ENCODE measurements at places on chromosomes 6 and 20.

DNA sequence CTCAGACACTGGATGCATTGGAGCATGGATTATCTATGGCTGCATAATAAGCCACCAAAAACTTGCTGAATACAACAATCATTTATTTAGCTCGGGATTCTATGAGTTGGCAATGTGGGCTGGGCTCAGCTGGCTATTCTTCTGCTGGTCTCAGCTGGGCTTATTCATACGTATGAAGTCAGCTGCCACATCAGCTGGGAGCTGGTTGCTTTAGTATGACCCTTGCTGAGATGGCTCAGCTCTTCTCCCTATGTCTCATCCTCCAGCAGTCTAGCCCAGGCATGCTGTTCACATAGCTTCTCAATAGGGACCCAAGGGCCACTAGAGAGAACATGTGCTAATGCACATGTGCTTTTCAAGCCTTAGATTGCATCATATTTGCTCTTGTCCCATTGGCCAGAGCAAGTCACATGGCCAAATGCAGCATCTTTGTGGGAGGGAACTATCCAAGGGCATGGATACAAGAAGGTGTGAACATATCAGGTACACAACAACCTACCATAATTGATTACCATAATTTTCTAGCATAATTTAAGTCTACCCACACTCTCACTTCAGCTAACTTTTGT, 444.6 kb downstream of the KIF16B start:
- DNase-seq, result no peak

- no peak for DNase-seq
Observed at GRCh38 chr6:168988801-168989200, 264.8 kb downstream of the THBS2 start.

DNA sequence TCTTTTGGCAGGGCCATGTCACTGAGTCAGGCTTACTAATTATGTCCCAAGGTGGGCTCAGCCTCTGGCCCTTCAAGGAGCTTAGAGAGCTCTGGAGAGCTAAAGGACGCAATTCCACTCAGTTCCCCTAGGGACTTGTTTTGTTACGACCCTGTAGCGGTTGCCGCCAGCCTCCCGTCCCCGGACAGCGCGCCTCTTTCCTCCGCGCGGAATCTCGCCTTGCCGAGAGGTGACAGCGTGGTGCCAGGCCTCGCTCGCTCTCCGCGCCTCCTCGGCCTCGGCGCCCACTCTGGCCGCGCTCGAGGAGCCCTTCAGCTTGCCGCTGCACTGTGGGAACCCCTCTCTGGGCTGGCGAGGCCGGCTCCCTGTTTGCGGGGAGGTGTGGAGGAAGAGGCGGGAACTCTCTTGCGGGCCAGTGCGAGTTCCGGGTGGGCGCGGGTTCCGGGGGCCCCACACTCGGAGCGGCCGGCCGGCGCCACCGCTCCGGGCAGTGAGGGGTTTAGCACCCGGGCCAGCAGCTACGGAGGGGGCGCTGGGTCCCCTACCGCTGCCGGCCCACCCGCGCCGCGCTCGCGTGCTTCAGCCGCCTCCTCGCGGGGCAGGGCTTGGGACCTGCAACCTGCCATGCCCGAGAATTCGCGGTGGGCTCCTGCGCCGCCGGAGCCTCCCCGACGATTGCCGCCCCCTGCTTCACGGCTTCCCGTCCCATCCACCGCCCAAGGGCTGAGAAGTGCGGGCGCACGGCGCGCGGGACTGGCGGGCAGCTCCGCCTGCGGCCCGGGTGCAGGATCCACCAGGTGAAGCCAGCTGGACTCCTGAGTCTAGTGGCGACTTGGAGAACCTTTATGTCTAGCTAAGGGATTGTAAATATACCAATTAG, 9.9 kb upstream of the ZNF311 start:
- DNase-seq, result peak; percentile 2

DNA sequence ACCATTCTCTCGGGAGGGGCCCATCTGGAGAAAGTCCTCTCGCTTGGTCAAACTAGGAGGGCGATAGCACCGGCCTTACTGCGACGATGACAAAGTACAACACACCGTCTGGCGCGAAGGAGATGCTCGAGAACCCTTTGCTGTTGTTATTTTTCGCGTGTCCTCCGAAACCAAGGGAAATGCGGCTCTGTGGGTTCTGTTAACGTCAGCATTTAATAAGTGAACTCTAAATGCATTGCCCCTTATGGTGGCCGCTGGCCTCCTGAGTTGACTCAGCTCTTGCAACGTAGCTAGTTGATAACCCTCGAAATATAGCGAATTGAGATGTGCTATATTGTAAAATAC, 577 bp upstream of the SCAND1 start:
- peak; percentile 44 for DNase-seq

GRCh38 chr20:56773749-56774148, 144.6 kb downstream of the TFAP2C start:
- DNase-seq, result no peak

- DNase-seq, result peak; percentile 82
Observed at GRCh38 chr6:26401987-26402658, at the start of gene BTN3A1. TSS of gene BTN3A1 (plus strand) at chr6:26402275. CDS start at chr6:26405564, 3,289 bp downstream.

DNA sequence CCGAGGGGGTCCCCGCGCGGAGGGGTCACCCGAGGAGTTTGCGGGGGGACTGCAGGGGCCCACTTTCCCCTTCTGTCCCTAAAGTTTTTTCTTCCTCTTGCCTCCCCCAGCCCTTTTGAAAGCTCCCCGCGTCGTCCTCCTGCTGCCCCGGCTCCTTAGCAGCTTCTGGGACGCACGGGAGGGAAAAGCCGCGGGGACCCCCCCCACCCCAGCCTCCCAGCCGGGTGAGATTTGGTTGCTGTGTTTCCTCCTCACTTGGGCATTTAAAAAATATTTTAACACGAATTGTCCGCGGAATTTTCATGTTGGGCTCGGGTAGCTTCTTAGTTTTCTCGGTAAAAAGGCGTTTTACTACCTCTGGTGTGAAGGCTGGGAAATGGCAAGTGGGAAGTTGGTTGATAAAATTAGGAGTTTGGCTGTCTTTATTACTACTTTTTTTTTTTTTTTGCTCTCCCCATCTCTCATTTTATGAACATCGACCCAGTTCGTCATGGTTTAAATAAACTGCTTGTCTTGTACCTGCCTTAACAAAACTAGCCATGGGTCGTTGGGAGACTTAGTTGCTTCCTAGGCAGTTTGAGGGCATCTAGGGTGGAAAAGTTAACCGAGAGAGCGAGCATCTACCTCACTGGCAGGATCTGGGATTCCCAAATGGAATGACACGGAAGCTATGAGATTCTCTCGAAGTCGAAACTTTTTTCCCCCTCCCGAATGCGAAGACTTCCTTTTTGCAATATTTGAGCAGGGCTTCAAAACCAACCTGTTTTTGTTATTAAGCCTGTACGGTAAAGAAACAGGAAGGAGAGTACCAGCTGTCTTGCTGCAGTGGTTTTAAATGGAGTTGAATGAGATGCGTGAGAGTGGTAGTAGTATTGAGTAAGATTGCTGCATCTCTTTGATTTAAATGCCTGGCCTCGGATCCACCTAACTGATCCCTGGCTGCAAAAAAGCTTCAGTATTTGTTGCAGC, 868 bp downstream of the NCOA3 start:
- DNase-seq, result peak; percentile 26

- DNase-seq, result no peak
Observed at GRCh38 chr20:19913349-19913748, 103.8 kb upstream of the NAA20 start.

GRCh38 chr6:20732896-20733295, 198.6 kb downstream of the CDKAL1 start:
- DNase-seq, result no peak

DNA sequence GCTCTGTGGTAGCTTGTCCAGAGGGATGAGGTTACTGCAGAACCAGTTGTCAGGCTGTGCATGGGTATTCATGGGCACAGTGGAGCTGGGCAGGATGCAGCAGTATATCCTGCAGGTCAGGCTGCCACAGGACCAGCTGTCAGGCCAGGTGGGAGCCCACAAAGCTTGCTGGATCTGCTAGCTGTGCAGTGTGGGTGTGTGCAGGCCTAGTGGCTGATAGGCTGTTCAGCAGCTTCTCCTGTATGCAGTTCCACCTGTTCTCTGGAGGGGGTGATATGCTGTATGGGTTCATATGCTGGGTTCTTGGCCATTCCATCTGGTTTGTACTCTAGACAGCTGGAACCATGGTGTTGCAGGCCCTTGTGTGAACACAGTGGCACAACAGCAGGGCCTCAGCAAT, 40.6 kb upstream of the TPD52L1 start:
- DNase-seq, result no peak

- no peak for DNase-seq
Observed at GRCh38 chr6:9116026-9116425, 680.7 kb upstream of the SLC35B3 start.

- no peak for DNase-seq
Observed at GRCh38 chr6:31116661-31117385, 2.2 kb downstream of the PSORS1C1 start.

DNA sequence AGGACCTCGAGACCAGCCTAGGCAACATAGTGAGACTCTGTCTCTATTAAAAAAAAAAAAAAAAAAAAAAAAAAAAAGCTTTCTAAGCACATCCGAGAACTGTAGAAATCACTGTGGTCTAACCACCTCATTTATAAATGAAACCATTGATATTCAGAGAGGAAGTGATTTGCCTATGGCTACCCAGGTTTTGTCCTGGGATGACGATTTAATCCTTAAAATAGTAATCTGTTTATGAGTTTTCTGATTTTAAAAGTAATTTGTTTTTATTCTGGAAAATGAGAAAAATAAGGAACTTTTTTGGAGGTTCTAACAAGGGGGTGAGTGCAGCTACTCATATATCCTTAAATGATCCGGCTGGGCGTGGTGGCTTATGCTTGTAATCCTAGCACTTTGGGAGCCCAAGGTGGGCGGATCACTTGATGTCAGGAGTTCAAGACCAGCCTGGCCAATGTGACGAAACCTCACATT, 6.5 kb upstream of the BTN3A2 start:
- DNase-seq, result no peak

- peak; percentile 7 for DNase-seq
Observed at GRCh38 chr20:24149881-24150307, 161.3 kb upstream of the GGTLC1 start.

GRCh38 chr6:34318499-34319470, 70.0 kb upstream of the SMIM29 start:
- DNase-seq, result no peak

DNA sequence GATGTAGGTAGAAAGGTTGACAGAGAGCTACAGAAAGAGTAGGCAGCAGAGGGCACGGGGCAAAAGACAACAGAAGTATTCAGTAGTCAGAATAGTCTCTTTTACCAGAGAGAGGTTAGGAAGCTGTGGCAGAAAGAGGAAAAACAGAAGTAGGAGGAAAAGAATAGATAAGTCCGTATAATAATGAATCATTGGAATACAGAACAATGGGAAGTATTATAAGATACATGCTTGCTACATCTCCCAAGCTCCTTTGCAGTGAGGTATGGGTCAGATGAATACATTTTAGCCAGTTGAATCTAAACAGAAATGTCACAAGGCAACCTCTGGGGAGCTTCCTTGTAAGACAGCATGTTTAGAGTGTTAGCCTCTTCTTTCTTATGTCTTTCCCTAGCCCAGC, 570.5 kb upstream of the CITED2 start:
- no peak for DNase-seq

DNA sequence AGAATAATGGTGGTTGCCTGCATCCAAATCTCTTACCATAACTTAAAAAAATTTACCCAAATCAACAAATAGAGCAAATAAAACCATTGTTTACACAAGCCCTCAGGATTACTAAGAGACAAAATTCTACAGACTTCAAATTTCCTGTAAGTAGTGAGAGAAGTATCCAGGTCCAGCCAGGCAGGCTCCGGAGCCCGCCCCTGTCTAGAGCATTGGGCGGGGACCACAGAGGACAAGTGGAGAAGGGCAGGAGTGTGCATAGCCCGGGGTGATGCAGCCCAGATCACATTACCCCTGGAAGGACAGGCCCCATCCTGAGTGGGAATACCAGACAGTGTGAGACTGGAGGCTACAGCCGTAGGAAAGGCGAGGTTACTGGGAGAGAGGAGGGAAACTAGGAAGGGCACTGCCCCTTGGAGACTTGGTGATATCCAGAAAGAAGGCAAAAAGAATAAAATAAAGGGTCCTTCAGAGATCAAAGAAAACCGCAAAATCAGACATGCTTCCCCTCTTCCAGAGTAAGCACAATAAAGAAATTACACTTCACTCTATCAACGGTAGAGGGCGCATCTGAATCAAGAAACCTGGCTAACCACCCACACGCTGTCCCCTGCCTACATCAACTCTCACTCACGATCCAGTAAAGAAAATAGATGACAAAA, 26.6 kb downstream of the RIN2 start:
- DNase-seq, result peak; percentile 79

- peak; percentile 12 for DNase-seq
Observed at GRCh38 chr6:28841290-28841689, 82.5 kb downstream of the TRIM27 start.

- DNase-seq, result no peak
Observed at GRCh38 chr6:130937942-130938604, 110.9 kb downstream of the SMLR1 start.

GRCh38 chr20:24813080-24813479, 136.0 kb upstream of the CST7 start:
- no peak for DNase-seq

DNA sequence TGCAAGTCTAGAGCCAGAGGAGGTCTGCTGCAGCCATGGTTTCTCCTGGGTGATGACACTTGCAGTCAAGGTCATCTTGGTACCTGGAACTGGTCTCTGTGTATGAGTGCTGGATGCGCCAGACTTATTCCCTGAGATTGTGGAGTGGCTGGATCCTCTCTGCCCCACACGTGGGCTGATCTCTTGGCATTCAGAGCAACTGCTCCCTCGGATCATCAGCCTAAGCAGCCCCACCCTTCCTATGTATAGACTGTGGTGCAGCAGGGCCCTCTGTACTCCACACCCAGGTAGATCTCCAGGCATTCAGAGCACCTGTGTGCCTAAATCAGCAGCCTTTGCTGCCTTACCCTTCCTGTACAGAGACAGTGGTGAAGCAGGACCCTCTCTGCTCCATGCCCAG, 12.1 kb upstream of the CST4 start:
- no peak for DNase-seq

DNA sequence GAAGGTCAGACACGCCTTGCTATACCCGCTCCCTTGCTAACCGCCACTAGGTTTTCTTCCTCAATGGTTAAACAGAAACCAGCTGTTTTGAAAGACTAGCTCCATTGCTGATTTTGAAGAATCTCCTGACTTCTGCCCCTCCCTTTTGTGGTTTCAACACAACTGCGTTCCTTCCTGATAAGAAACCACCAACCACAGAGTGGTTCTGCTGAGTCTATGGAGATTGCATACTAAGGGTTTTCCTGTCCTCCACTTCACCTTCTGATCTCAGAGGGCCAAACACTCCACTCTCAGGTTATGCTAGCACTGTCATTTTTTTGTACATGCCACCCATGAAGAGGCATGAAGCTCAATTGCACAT, 207.9 kb downstream of the MYLK4 start:
- peak; percentile 32 for DNase-seq

GRCh38 chr6:140153703-140154102, 779.3 kb upstream of the CITED2 start:
- no peak for DNase-seq

GRCh38 chr20:50020288-50020687, 37.5 kb downstream of the SNAI1 start:
- DNase-seq, result no peak

- DNase-seq, result no peak
Observed at GRCh38 chr20:59473742-59474141, 130.6 kb upstream of the PHACTR3 start.

Measured in ACHN (cell line).